Stimulated activated naive B cell treated with anti-CD40 and anti-IgM and Interleukin-4, amounts not matched to agents 10 μg/mL and 1 μg/mL and 100 μg/mL, for 72 hours (primary cell): ENCODE measurements at places on chromosomes 2 and 18.

- DNase-seq = no peak
- H3K27ac ChIP-seq = no peak overlapping the region
- H3K36me3 ChIP-seq = peaks cover 72% of the 10 kb centered on the region
- H3K27me3 ChIP-seq = no peaks in the 10 kb centered on the region
- no peaks in the 10 kb centered on the region for H3K4me1 ChIP-seq
- no peak overlapping the region for H3K4me3 ChIP-seq
Observed at GRCh38 chr2:232571026-232571474, 20.6 kb downstream of the EIF4E2 start.

GRCh38 chr2:237405006-237405559 lies 8.9 kb downstream of the COL6A3 start:
- no peaks in the 10 kb centered on the region for H3K4me1 ChIP-seq
- no peaks in the 10 kb centered on the region for H3K36me3 ChIP-seq
- H3K27ac ChIP-seq = no peak overlapping the region
- DNase-seq = no peak
- peaks cover 42% of the 10 kb centered on the region for H3K27me3 ChIP-seq

DNA sequence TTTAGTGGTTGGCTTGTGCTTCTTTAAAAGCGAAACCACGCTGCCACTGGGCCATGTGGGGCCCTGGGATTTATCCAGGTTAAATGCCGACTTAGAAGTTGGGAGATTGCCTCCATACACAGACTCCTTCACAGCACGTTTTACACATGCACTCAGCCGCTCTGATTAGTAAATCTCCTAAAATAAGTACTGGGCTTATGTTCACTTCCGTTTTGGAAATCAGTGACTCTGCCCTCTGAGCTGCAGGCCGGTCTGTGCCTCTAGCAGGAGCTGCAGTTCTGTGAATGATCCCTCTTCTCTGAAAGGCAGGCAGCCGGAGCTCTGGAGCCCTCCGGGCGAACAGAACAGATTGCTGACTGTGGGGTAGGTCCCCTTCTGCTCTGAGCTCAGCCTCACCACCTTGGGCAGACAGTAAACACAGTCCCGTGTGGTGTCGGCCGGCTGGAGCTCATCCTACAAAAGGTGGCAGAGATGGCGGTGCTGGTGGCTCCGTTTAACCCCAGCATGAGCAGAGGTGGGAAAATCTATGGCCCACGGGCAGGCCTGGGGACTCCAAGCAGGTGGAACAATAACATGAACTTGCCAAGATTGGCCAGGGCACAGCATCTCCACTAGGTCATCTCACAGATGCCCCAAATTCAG lies 9.8 kb upstream of the RAB17 start:
- H3K36me3 ChIP-seq = no peaks in the 10 kb centered on the region
- H3K4me1 ChIP-seq = peaks cover 36% of the 10 kb centered on the region
- H3K27ac ChIP-seq = peak overlapping the region; percentile 47
- no peak overlapping the region for H3K4me3 ChIP-seq
- no peaks in the 10 kb centered on the region for H3K27me3 ChIP-seq
- DNase-seq = no peak

- no peak for DNase-seq
- no peak overlapping the region for H3K4me3 ChIP-seq
- H3K4me1 ChIP-seq = peaks cover 3% of the 10 kb centered on the region
- H3K27me3 ChIP-seq = peaks cover 13% of the 10 kb centered on the region
Observed at GRCh38 chr2:38268691-38269327, 108.3 kb downstream of the ATL2 start.

- H3K4me3 ChIP-seq = no peak overlapping the region
- H3K4me1 ChIP-seq = no peaks in the 10 kb centered on the region
- H3K27ac ChIP-seq = no peak overlapping the region
Observed at GRCh38 chr2:211408483-211408891, 852.1 kb downstream of the CPS1 start.

- peaks cover 13% of the 10 kb centered on the region for H3K4me1 ChIP-seq
- H3K27me3 ChIP-seq = no peaks in the 10 kb centered on the region
Observed at GRCh38 chr18:79989195-79989497, 783 bp upstream of the TXNL4A start.

DNA sequence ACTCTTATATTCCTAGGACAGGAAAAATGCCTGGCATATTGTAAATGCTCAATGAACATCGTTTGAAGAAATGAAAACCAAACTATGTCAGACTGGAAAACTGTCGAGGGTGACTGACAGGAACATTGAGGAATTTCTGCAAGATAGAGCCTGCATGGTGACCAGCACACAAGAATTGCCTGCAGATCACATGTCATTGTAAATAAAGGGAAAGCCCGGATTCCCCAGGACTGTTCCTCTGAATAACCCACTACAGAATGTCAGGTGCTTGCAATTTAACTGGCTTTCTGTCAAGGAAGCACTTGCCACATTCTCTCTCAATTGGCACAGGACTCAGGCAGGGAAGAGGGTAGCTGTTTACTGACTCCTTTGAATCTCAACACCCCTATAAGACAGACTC lies 129.0 kb upstream of the REG3G start:
- no peaks in the 10 kb centered on the region for H3K4me1 ChIP-seq
- no peaks in the 10 kb centered on the region for H3K27me3 ChIP-seq
- H3K36me3 ChIP-seq = no peaks in the 10 kb centered on the region
- no peak overlapping the region for H3K4me3 ChIP-seq

DNA sequence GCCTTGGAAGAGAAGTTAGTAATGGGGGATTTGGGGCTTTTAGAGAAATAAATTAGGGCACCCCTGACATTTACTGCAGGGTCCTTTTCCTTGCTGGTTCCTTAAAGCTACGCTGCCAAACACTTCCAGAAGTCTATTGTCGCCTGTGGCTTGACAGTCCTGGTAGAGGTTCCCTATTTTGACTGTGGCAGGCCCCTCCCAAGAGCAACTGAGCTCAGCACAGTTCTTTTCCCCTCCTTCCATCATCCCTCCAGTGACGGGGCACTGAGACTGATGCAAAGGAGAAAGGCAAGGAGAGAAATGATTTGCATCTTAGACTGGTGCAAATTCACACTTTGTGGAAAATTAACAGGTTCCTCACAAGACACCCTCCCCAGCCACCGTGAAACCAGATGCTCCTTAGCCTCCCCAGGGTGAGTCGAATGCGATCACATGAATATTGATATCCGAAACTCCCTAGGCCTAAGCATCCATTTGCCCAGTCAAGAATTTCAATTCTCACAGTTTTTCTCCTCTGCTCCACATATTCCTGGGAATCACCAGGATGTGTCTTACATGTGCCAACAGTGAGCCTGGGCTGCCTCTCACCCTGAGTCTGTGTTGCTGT lies 45.4 kb downstream of the RABL2A start:
- no peaks in the 10 kb centered on the region for H3K36me3 ChIP-seq
- no peak overlapping the region for H3K27ac ChIP-seq
- no peaks in the 10 kb centered on the region for H3K27me3 ChIP-seq
- DNase-seq = no peak

- no peaks in the 10 kb centered on the region for H3K36me3 ChIP-seq
- H3K4me1 ChIP-seq = no peaks in the 10 kb centered on the region
- H3K4me3 ChIP-seq = no peak overlapping the region
- H3K27ac ChIP-seq = no peak overlapping the region
Observed at GRCh38 chr2:55482186-55482884, 37.2 kb upstream of the CFAP36 start.

- no peaks in the 10 kb centered on the region for H3K27me3 ChIP-seq
- H3K4me3 ChIP-seq = no peak overlapping the region
- H3K27ac ChIP-seq = no peak overlapping the region
- H3K36me3 ChIP-seq = no peaks in the 10 kb centered on the region
- H3K4me1 ChIP-seq = no peaks in the 10 kb centered on the region
Observed at GRCh38 chr2:76870581-76870980, 651.6 kb downstream of the LRRTM4 start.

GRCh38 chr18:7647500-7647899 lies 80.4 kb downstream of the PTPRM start:
- DNase-seq = no peak
- no peak overlapping the region for H3K27ac ChIP-seq
- H3K27me3 ChIP-seq = no peaks in the 10 kb centered on the region
- no peaks in the 10 kb centered on the region for H3K4me1 ChIP-seq
- H3K4me3 ChIP-seq = no peak overlapping the region

DNA sequence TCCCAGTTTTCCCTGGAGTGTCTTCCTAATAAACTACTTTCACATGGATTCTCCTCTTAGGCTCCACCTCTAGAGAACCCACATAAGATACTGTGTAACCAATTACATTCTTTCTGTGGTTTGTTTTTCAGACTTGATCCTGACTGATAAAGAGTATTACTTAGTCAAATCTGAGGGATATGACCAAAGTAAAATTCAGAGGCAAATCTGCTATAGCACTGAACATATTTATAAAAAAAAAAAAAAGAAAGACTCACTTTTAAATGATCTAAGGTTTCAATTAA lies 13.9 kb downstream of the CKAP2L start:
- no peak for DNase-seq
- no peak overlapping the region for H3K27ac ChIP-seq
- H3K36me3 ChIP-seq = no peaks in the 10 kb centered on the region

- DNase-seq = no peak
- H3K36me3 ChIP-seq = no peaks in the 10 kb centered on the region
- H3K4me1 ChIP-seq = no peaks in the 10 kb centered on the region
- no peak overlapping the region for H3K4me3 ChIP-seq
Observed at GRCh38 chr2:1893856-1894255, 149.5 kb upstream of the PXDN start.
